Esophagus mucosa (tissue), 1 donor: ENCODE measurements at places on chromosomes 5 and 9.
A peak's percentile ranks its signal among the peaks of the same experiment; 100 is the strongest.

DNA sequence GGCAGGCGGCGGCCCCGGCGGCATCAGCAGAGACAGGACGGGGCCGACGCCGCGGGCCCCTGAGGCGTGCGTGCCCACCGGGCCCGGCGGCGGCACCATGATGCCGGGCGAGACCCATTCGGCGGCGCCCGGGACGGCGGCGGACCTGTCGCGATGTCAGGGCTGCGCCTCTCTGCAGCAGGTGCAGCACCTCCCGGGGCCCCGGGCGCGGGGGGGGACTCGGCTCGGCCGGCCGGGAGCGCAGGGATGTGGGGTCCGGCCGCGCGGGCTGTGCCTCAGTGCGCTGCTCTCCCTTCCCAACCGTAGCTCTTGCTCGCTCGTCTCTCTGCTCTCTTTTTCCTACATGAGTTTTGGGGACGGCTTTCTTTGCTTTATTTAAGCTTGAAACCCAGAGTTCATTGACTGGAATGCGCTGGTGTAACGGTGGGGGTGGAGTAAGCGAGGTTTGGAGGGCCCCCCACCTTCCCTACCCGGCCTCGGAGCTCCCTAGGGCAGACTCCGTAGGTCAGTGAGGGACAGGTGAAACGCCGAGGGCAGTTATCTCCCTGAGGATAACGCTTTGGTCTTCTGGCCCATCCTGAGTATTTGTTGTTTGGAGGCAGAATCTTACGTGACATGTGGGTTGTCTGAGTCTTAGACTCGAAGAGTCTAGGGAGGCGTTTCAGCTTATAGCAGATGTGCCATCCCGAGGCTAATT lies 490 bp downstream of the ICE1 start:
- peak; percentile 6 for ATAC-seq

GRCh38 chr9:8859416-8859815 lies 1059.8 kb upstream of the DMAC1 start:
- no peak for ATAC-seq

DNA sequence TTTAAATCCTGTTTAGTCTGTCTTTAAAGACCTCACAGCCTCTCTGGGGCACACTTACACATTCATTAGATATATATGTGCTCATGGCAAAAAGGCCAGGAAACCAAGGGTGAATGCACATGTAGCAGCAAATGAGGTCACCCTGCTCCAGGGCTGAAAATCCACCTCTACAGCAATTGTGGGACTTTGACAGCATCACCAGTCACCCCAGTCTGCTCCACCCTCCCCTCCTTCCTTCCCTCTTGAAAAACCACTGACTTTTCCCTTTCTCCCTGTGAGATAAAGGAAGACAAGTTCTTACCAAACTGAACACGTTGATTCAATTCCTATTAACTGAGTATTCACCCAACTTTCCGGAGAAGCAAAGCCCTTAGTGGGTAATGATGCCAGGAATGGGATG lies 15.2 kb upstream of the SH3RF2 start:
- peak; percentile 92 for ATAC-seq

GRCh38 chr5:36836831-36837230 lies 39.7 kb upstream of the NIPBL start:
- no peak for ATAC-seq

DNA sequence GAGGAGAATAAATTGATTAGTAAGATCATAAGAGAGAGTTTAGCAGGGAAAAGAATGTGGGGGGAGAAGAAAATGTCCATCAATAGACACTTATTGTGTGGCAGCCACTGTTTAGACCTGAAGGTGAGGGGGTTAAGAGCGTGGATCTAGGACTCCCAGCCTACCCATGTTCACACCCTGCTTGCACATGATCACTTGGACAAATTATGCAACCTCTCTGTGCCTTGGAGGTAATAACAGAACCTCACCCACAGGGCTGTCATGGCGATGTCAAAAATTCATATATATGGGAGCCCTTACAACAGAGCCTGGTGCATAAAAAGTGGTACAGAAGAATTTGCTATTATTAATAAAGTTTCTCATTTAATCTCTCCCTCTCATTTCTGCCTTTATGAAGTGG lies 86.0 kb upstream of the EQTN start:
- ATAC-seq, result peak; percentile 48

- ATAC-seq, result no peak
These were observed 317.5 kb downstream of the PIK3R1 start for GRCh38 chr5:68533051-68533450.

DNA sequence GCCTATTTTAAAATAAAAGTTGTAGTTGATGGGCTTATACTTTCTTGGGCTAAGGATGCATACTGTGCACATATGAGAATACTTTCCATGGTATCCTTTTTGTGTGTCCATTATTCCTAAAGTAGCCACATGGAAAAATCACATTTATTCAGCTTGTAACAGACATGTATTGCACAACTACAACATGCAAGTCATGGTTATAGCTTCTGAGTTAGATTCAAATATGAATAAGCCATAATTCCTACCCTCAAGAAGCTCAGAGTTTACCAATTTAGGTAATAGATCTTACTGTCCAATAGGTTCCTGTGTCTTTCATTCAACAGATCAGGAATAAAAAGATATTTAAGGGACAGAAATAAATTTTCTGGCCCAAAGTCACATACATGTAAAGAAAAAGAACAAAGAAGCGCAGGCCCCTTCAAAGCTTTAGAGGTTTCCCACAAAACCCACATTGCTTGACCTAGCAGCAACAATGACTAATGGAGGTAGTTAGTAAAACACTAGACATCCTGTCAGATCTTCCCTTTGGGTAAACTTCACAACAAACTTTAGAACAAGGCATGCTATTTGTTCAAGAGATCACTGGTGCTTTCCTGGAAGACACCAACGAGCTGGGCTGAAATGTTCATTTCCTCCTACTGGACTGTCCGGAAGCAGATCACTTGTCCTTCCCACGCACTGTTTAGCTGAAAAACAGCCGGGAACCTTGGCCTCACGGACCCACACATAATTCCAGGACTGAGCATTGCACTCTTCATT lies 78.4 kb upstream of the ITGA1 start:
- ATAC-seq, result no peak

GRCh38 chr5:66553368-66553912 lies 42.8 kb upstream of the MAST4 start:
- ATAC-seq, result peak; percentile 42

- no peak for ATAC-seq
These were observed 12.9 kb downstream of the ABCA1 start for GRCh38 chr9:104915049-104915448.

DNA sequence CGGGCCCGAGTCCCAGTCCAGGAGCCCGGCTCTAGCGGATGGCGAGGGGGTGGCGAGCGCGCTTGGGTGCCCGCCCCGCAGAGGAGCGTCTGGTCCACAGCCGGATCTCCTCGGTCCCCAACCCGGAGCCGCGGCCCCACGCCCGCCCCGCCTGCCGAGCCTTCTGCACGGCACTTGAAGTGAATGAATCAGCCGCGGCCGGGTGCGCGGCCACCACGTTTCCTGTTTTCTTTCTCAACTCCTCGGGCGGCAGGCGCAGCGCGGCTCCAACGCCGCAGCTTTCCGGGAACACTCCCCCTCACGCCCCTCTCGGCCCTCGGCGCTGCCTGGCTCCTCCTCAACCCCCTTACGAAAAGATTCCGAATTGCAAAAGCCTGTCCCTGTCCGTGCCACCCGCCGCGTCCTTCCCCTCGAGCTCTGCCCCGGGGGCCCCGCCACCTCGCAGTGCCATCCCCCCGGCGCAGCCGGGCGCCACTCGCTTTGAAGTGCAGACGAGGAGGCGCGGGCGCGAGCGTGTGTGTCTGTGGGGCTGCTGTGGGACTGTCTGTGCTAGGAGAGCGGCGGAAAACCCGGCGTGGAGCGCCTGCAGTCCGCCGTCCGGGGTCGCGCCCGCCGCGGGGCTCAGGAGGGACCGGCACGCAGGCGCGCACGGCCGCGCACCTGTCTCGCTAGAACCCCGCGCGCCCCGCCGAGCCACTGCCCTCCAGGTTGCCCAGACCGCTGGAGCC lies 456.6 kb downstream of the RAB3C start:
- peak; percentile 75 for ATAC-seq

GRCh38 chr5:57939771-57940170 lies 457.2 kb upstream of the ACTBL2 start:
- no peak for ATAC-seq

- no peak for ATAC-seq
These were observed 3.3 kb upstream of the PAIP1 start for GRCh38 chr5:43560128-43560527.

- ATAC-seq, result no peak
These were observed 59.8 kb upstream of the NFIB start for GRCh38 chr9:14373706-14374105.
